ENCODE measurements at places on chromosomes 16 and 17. TPM values are rescaled to one million over a fixed set of nuclear protein-coding genes. Genes with fewer than 3 reads are reported as not detected.

DNA sequence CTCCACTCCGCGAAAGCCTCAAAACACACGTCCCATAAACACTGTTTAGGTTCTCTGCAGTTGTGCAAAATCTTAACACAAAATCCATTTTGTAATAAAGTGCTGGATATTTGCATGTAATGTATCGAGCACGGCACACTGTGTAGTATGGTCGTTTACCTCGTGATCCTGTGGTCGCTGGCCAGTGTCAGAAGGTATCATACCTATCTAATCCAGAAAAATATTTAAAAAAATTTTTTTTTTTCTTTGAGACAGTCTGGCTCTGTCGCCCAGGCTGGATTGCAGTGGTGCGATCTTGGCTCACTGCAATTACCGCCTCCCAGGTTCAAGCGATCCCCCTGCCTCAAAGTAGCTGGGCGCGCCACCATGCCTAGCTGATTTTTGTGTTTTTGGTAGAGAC lies 996 bp downstream of the RPL38 start:
- no peak for DNase-seq

GRCh38 chr16:12002447-12003006 lies 26.0 kb downstream of the SNX29 start:
- DNase-seq = peak; percentile 85

DNA sequence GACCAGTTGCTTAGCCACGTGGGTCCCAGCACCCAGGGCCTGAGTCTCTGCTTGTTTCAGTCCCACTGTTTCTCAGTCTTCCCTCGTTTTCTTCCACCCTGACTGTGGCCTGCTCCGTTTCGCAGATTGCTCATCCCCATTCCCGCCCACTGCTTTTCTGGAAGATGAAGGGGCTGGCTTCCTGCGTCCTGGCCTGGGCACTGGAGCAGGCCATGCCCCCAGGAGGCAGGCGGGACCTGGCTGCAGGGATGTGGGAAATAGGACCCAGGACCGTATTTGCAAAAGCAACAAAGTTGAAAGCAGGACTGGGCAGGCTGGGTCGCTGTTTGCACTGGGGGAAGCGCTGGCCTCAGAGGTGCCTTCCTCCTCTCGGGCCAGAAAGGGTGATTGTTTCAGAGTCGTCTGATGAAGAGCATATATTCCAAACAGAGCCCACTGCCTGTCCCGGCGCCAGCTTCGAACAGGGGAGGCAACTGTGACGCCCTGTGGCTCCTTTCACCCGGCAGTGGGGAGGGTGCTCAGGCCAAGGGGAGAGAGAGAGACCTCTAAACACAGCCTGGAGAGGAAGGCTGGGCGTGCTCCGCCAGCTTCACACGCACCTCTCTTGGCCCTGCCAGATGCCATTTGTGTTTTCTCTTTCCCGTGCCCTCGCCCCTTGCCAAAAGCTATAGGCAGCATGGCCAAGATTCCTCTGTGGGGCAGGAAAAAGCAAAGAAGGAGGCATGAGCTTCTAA lies 108.6 kb downstream of the CMIP start:
- no peak for DNase-seq

VWA3A gene
- not detected for total RNA-seq

GRCh38 chr17:69535016-69535570 lies 120.6 kb downstream of the MAP2K6 start:
- DNase-seq = no peak

- no peak for DNase-seq
These were observed 317.1 kb upstream of the SOX9 start for GRCh38 chr17:71803656-71804284.

AATK gene
- not detected for total RNA-seq

GRCh38 chr17:55254375-55254774 lies 10.4 kb upstream of the HLF start:
- DNase-seq = no peak

DNA sequence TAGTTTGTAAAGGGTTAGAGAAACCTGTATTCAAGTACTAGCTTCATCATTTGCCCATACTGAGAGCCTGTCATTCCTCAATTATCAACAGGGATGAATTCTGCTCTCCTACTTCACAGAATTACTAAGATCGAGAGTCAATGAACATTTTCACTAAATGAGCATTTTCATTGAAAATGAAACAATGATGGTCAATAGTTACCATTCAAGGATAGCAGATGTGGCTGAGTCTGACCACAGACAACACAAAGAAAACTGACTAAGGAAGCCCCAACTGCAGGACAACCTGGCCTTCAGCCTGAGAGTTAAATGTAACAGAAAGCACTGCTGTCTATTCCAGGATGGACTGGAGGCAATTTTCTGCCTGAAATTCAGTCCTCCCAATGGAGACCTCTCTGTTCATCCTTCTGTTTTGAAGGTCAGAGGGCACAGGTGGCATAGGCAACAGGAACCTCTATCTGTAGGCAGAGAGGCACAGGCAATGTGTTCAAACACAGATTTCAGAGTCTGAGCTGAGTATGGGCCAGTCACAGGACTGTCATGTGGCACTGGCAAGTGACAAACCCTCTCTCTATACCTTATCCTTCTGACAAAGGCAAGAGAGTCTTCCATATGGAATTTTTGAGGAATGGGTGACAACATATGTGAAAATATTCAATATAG lies 19.5 kb downstream of the TRAF4 start:
- DNase-seq = no peak

- no peak for DNase-seq
These were observed 77.5 kb upstream of the CNTNAP4 start for GRCh38 chr16:76199681-76200220.

GRCh38 chr16:79151-80054 lies 1.4 kb downstream of the MPG start:
- DNase-seq = peak; percentile 55

DNA sequence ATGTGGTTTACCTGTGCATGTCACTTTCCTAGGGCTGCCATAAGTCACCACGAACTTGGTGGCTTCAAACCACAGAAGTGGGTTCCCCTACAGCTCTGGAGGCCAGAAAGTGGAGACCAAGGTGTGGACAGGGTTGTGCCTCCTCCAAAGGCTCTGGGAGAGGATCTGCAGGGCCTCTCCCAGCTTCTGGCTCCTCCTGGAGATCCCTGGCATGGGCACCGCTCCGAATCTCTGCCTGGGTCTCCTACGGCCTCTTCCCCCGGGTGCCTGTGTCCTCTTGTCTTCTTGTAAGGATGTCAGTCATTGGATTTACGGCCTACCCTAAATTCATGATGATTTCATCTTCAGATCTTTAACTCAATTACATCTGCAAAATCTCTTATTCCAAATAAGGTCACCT lies 2.5 kb upstream of the SRRM2 start:
- DNase-seq = no peak

DNA sequence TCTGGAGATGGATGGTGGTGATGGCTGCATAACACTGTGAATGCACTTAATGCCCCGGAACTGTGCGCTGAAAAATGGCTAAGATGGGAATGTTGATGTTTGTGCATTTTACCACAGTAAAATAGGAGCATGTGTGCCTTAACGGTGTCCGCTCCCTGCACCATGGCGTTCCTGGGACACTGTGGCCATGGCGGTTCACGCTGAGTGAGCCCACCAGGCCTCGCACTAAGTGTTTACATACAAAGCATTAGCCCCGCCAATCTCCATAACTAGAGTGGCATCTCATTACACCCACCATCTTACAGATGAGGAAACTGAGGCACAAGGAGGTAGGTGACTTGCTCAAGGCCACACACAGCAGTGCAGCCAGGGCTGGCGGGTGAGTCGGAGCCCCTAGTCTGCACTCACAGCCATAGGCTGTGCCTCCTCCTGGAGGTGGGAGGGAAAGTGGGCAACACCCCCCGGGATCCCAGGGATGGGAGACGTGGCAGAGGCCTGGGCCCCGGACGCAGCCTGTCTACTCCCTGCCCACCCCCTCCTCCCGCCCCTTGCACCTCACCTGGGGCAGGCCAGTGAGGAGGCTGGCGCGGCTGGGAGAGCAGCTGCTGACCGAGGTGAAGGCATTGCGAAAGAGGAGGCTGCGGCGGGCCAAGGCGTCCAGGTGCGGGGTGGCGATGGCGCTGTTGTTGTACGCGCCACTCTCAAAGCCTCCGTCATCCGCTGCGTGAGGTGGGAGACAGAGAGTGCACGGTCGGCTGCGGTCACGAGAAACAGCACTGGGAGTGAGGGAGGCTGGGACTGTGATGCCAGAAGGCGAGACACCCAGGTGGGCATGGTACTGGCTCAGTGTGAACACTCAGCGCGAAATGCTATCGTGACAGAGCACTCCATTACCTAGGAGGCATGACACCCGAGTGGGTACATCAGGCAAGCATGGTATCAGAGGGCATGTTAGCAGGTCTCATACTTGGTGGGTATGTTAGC lies 3.4 kb downstream of the SGSH start:
- DNase-seq = no peak

- no peak for DNase-seq
These were observed 4.5 kb downstream of the GSG1L start for GRCh38 chr16:28058839-28059589.

- no peak for DNase-seq
These were observed 76.8 kb downstream of the TUBD1 start for GRCh38 chr17:59815965-59816364.

GRCh38 chr17:78127239-78127887 lies 1.2 kb downstream of the TMC6 start:
- no peak for DNase-seq

FSCN2 gene
- not detected for total RNA-seq

DNA sequence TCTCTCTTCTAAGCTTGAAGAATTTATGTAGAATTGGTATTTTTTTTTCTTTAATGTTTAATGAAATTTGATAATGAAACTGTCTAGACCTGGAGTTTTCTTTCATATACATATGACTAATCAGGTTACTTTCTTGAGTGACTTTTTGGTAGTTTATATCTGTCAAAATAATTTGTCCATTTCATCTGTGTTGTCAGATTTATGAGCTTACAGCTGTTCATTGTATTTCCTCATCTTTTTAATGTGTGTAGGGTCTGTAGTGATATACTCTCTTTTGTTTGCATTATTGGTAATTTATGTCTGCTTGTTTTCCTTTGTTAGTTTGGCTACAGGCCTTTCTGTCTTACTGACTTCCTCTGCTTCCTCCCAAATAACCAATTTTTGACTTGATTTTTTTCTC lies 55.7 kb downstream of the TAOK1 start:
- DNase-seq = no peak

WWP2 gene
- total RNA-seq = 21.5 TPM

GRCh38 chr17:42536372-42537155 lies 523 bp downstream of the NAGLU start:
- peak; percentile 86 for DNase-seq

GRCh38 chr16:50027829-50028228 lies 2.8 kb downstream of the CNEP1R1 start:
- no peak for DNase-seq

PPP4C gene
- 101 TPM for total RNA-seq

- DNase-seq = no peak
These were observed 9.3 kb upstream of the SKAP1 start for GRCh38 chr17:48439110-48439850.

AOC3 gene
- total RNA-seq = not detected

MARCHF10 gene
- 0.10 TPM for total RNA-seq

GRCh38 chr17:18004884-18005305 lies 32.2 kb downstream of the DRC3 start:
- DNase-seq = no peak

GRCh38 chr17:7404737-7405349 lies 946 bp upstream of the TMEM256 start:
- DNase-seq = no peak

DNA sequence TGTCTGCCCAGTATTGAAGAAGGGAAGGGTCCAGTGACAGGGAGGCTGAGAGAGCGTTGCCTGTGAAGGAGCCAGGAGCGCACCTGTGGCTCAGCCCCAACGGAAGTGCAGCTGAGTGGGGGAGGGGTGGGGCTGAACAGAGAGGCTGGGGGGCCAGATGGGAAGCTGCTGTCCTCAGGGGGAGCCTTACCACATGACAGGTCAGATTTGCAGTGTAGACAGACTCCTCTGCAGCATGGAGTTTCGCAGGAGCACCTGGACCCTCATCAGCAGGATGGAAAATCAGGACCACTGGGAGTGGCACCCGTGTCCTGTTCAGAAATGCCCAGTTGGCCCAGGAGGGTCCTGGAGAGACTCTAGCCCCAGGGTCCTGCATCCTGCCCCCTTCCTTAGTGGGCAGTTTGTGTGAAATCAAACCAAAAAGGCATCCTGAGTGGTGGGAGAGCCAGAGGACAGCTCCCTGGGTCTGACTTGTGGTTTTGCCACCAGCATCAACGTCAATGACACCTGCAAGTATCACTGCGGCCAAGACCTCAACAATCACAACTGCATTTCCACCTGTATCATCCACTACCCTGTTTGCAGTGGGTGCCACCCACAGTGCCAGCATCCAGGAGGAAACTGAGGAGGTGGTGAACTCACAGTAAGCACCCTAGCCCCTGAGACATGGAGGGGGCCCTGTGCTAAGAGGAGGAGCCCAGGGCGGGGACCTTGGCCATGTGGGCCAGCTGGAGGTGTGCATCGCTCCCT lies 7.8 kb downstream of the CD300A start:
- DNase-seq = no peak

DNA sequence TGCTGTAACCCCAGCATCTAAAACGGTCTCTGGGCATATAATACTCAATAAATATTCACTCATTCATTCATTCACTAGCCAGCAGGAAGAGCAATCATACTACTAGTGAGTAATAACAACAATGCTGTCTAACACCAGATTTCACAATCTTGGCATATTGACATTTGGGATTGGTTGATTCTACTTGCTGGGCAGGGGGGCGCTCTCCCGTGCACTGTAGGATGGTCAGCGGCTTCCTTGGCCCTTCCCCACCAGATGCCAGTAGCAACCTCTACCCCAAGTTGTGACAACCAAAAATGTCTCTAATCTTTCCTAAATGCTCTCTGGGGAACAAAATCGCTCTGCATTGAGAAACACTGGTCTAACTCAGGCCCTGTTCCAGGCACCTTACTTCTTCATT lies 20.7 kb downstream of the WFDC1 start:
- DNase-seq = no peak

DNA sequence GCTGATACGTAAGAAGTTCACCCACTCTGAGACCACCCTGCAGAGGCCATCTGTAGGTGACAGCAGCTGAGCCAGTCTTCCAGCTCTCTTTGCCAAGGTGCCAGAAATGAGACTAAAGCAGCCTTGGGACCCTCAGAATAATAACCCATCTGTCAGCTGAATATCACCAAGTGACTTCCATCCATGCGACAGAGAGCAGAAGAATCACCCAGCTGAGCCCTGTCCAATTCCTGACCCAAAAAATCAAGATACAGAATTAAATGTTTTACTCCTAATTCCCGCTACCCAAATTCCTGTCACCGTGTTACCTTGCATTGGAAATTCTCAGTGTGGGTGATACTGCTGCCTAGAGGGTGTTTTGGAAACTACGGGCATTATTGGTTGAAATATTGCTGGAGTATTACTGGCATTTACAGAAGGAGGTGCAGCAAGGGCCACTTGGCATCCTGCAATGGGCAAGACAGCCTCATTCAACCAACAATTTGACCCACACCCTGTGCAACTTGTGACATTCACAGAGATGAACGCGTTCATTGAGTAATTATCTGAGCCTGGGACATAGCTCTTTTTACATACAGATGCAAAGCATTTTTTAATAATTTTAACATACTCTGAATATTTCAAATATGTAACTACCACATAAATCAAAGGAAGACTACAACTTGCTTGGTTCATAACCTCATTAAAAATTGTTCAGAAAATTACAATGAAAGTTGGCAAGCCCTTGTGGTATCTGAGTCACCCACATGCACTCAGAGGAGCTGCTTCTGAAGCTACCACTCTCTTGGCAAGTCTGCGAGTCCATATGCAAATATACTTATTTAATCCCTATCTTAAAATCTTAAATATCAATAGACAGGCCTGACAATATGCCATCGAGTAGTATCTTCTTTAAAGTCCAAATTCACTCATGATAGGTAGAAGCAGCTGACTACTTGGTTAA lies 126.6 kb downstream of the C16orf95 start:
- DNase-seq = peak; percentile 47

Measured in RPMI7951 (cell line).